Nucleus accumbens (tissue), 56 donors: ENCODE measurements at places on chromosomes 13 and 19.

DNA sequence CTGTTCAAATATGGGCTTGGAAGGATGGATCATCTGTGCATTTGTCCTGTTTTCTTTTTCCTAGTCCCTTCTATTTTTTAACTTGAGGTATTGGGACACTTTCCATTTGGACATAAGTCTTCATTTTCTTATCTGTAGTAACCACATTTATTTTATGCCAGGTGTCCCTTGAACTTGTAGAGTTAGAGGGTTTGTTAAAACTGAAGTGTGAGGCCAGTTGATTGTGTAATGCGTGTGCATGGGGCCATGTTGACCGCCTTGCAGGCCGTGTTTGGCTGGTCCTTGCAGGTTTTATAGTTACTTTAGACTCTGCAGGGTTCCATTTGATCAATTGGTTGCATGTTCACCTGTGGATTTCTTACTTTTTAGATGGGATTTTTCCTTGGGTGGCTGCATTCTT lies 21.0 kb downstream of the SAE1 start:
- no peak for DNase-seq

- DNase-seq = no peak
These were observed 49.0 kb upstream of the OXGR1 start for GRCh38 chr13:97043302-97043701.

DNA sequence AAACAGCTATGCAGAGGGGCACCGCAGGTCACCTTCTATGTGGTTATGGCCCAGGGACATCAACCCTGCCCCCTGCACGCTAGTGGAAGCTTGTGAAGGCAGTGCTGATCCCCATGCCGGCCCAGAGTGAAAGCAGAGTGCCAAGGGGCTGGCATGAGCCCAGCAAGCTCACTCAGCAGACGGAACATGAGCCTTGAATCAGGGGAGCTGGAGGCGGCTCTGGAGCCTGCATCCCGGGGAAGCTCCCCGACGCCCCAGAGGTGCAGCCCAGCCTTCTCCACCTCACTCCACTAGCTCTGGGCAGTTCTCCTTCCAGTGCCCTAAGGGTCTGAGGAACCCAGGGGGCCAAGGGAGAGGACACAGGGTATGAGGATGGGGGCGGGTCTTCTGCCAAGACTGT lies 19.0 kb upstream of the ISYNA1 start:
- no peak for DNase-seq

GRCh38 chr19:9827289-9828238 lies at the start of gene UBL5:
UBL5 (plus strand) TSS chr19:9827918; CDS start chr19:9828338, 420 bp downstream.
- DNase-seq = peak; percentile 87

- no peak for DNase-seq
These were observed 223.8 kb upstream of the SERP2 start for GRCh38 chr13:44149821-44150220.

DNA sequence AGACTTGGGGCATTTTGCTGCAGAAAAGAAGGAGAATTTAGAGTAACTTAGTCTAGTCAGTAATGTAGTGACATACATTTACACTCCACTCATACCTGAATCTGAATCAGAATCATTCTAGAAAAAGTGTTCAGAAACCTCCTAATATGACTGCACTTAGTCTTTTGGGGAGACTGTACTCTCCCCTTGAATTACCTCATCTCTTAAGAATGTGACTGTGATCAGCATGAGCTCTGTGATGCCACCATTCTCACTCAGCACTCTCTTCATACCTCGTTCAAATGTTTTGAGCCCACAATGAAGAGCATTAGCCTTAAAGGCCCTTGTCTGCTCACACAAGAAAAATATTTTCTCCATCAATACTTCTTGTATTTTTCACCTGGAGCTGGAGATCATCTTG lies 229.4 kb downstream of the FGF14 start:
- DNase-seq = no peak

DNA sequence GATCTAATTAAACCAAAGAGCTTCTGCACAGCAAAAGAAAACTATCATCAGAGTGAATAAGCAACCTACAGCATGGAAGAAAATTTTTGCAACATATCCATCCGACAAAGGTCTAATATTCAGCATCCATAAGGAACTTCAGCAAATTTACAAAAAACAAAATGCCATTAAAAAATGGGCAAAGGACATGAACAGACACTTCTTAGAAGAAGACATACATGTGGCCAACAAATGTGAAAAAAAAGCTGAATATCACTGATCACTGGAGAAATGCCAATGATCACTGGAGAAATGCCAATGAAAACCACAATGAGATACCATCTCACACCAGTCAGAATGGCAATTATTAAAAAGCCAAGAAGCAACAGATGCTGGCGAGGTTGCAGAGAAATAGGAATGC lies 32.5 kb downstream of the ZNF582 start:
- DNase-seq = no peak

DNA sequence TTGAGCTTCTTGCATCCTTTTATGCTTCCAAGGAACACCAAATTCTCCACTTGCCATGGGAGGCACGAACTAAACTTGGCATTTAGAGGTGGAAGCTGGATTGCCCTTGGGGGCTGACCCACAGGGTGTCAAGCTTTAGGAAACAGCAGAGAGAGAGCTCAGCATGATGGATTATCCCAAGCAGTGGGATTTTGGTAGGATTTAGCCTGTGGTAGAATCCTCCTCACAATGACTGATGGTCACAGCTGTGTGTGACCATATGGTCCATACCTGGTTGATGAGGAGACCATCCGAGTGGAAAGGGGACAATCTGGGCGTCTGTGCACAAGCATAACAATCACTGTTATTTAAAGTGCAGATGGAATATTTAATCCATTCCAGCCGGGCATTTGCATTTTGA lies 40.1 kb upstream of the PSG9 start:
- no peak for DNase-seq

GRCh38 chr19:4077800-4078684 lies 11.3 kb upstream of the ZBTB7A start:
- no peak for DNase-seq

- DNase-seq = no peak
These were observed 51.3 kb downstream of the TEX29 start for GRCh38 chr13:111371720-111372119.

DNA sequence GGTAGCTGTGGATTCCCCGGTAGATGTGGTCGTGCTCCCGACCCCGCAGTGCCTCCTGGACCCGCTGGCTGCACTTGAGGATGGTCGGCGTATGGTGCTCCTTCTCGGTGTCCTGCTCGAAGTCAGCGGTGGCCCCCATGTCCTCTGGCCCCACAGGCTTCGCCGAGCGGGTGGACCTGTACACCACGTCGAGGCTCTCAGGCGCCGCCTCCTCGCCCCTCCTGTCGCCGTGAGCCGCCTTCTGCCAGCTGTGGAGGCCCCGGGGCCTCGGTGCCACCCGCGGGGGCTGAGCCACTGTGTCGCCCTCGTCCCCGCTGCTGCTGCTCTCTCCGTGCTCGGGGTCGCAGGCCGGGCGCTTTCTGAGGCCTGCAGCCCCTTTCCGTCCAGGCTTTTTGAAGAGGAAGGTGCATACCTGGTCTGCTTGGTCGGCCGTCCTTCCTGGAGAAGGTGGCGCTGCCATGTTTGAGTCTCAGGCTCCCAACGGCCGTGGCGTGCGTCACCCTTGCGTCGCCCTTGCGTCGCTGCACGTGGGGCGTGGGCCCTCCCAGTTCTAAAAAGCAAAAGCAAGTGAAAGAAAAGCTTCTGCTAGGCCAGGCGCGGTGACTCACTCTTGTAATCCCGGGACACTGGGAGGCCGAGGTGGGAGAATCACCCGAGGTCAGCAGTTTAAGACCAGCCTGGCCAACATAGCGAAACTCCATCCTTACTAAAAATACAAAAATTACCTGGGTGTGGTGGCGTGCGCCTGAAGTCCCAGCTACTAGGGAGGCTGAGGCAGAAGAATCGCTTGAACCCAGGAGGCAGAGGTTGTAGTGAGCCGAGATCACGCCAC lies at the start of gene RNF113B:
Gene RNF113B, minus strand, starts transcription at position 493 of the 832 bp plus-strand sequence. Its CDS starts 33 bp downstream, at position 460.
- no peak for DNase-seq

- no peak for DNase-seq
These were observed 139.6 kb downstream of the CACNA1A start for GRCh38 chr19:13366529-13367143.

DNA sequence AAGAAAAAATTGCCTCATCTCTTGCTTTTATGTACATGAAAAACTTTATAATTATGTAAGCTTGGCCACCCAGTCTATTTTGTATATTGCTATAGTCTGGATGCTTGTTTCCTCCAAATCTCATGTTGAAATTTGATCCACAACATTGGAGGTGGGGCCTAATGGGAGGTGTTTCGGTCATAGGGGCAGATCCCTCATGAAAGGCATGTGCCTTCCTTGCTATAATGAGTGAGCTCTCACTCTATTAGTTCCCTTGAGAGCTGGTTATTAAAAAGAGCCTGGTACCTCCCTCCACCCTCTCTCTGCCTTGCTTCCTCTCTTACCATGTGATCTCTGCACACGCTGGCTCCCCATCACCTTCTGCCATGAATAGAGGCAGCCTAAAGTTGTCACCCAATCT lies 1005.1 kb downstream of the PCDH9 start:
- no peak for DNase-seq

- no peak for DNase-seq
These were observed 91.1 kb upstream of the ANKRD10 start for GRCh38 chr13:111005808-111006505.
